ENCODE measurements at places on chromosomes 5 and 9.

GRCh38 chr9:86516564-86516963, 162.4 kb upstream of the TUT7 start:
- DNase-seq = no peak

GRCh38 chr9:4965174-4965821, 19.8 kb upstream of the JAK2 start:
- no peak for DNase-seq

- DNase-seq = no peak
Measured at GRCh38 chr5:61130289-61130688, 32.0 kb downstream of the SMIM15 start.

DNA sequence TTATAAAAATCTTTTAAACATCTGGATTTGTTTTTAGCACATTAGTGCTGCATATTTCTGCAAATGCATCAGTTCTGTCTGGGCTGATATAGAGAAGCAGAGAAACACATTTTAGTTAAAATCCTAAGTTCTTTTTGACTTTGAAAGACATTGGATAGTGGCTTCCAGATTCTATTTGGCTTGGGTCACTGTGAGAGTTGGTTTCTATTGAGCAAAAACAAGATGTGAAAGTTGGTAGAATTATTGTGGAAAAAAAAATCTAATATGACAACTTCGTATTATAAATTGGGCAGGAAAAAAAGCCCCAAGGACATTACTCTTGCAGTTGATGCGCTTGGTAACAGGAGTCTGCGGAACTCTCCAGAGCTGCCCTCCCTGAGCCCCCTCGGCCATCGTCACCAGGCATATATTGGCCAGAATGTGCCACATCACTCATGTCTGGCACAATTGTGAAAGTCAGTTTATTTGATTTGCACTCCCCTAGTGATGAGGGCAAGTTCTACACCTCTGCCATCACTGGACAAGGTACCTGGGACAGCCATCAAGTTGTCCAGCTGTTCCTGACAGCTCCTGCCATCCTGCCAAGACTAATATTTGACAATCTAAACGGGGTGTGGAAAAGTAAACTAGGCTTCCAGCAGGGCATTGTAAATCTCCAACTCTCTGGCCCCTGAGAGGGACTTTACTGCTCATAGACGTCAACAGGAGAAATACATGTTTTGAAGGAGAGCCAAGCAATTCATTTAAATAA, 334.5 kb downstream of the TENT4A start:
- no peak for DNase-seq

DNA sequence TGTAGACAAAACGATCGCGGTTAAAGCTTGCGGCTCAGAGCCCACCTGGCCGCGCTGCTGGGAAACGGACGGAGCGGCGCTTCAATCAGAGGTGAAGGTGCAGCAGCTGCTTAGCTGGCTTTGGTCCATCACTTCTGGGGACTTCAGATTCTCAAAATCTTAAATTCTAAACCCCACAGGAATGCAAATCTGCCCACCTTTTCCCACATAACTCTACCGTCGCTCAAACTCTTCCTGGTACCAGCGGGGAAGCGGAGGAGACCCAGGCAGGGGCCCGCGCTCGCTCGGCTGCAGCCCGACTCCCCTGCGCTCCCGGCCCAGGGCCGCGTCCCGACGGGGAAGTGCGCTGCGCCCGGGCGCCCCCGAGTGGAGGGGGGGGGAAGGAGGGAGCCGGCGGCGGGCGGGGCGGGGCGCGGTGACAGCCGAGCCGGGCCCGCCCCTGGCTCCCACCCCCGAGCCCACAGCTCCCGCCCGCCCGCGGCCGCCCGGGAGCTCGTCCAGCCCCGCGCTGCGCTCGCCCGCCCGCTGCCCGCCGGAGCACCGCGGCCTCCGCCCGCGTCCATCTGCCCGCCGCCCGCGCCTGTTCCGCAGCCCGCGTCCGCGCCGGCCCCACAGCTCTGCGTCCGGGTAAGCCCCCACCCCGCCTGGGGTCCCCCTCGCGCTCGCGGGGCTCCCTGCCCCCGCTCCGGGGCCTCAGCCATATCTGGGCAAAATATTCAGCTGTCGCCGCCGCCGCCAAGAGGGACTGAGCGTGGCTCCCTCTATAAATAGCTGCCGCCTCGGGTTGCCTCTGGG, at the start of gene TMOD1:
TMOD1 (plus strand) TSS at position 490 of the 795 bp plus-strand sequence. CDS start 22,523 bp downstream, outside the sequence.
- no peak for DNase-seq

- no peak for DNase-seq
Measured at GRCh38 chr5:167453246-167454030, 838.0 kb upstream of the WWC1 start.

- no peak for DNase-seq
Measured at GRCh38 chr5:150361301-150361700, 3.8 kb downstream of the TCOF1 start.

DNA sequence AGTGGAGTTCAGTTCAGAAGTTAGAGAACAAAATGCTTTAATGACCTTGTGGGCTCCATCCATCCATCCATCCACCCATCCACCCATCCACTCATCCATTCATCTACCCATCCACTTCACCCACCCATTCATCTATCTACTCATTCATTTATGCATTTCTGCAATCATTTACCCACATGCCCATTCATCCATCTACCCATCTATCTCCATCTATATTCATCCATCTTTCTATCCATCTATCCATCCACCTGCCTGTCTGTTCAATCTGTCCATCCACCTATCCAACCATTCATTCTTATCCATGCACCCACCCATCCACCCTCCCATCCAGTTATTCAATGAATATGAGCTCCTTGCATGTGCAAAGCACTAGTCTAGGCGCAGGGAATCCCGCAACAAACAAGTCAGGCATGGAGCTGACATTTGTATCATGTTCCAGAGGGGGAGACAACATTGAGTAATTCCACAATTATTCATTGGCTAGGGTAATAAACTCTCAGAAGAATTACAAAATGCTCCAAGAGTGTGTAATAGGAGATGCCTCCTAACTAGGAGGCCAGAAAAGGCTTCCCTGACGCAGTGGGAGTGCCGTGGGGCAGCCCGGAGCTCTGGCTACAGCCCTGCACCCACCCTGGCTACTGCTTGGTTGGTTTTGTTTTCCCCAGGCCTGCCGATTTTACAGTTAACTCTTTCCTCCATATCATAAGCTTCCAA, 211.2 kb downstream of the NXNL2 start:
- no peak for DNase-seq

GRCh38 chr9:71822935-71823334, 54.6 kb upstream of the CEMIP2 start:
- no peak for DNase-seq

GRCh38 chr5:9519537-9519936, 26.3 kb downstream of the SEMA5A start:
- DNase-seq = no peak

GRCh38 chr5:123199527-123199926, 110.5 kb downstream of the PRDM6 start:
- no peak for DNase-seq

DNA sequence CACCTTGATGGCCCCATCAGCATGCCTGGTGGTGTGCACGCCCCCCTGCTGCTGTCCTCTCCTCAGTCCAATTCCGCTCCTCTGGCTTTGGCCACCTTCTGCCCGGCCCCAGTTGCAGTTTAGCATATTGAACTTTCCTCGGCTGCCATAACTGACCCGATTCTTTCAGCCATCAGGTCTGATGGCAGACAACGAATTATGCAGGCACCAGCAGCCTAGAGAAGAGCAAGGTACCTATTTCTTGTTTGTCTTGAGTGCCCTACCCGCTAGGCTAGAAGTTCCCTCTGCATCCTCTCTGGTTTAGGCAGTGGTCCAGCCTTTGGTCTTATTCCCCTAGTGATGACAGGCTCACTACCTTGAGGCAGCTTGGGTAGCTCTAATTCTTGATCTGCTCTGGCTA, 43.0 kb upstream of the SLC25A51 start:
- DNase-seq = no peak

GRCh38 chr5:158484150-158484549, 615.6 kb downstream of the EBF1 start:
- DNase-seq = no peak

DNA sequence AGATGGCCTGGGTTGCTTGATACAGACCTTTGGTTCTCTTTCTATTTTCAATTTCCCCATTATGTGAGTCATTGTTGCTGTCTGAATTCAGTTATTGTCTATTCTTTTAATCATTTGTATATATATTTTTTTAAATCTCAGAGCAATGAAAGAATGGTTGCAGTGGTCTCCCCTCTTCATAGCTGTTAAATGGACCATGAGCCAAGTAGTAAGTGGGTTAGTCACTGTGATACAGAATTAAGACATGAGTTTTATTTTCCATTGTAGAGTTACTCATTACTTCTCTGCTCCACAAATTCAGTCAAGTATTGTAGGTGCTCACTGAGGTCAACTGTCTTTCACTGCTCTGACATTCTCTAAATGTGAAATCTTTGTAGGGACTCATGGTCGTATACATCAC, 174.6 kb upstream of the GRAMD2B start:
- no peak for DNase-seq

- no peak for DNase-seq
Measured at GRCh38 chr5:154686490-154686889, 68.7 kb upstream of the LARP1 start.

GRCh38 chr9:38101423-38101822, 32.4 kb upstream of the SHB start:
- no peak for DNase-seq

GRCh38 chr9:35267710-35268109, 105.9 kb downstream of the UNC13B start:
- no peak for DNase-seq

DNA sequence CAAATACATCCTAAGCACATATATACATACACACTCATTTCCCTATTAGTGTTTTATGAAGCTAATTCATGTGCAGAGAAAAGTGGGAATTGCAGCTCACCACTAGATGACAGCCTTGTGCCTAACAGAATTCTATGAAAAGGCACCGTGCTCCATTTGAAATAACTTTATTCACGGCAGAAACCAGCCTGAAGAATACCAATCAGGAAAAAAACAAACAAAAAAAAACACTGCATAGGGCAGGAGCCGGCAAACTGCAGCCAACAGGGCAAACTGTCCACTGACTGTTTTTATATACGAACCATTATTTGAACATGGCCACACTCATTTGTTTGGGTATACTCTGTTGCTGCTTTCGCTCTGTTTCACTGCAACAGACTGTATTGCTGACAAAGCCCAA, 33.6 kb downstream of the ERMP1 start:
- no peak for DNase-seq

GRCh38 chr9:37944671-37945481, 40.9 kb upstream of the SLC25A51 start:
- no peak for DNase-seq

GRCh38 chr9:104386425-104387069, 117.5 kb upstream of the OR13F1 start:
- no peak for DNase-seq

DNA sequence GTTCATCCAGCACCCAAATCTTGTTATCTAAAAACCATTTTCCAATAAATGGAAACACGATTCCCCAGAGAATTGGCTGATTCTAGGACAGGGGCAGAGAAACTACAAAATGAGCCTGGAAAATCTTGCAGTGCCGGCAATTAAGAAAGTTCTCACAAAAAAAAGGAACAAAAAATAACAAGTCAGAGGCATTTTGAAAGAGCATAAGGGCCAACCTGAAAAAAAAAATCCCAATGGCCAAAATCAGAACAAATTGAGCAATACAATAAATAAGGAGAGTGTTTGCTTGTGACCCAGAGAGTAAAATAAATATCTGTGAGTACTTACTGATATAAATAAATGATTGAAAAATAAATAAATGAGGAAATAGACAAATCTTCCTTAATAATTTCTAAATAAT, 55.1 kb upstream of the S1PR3 start:
- DNase-seq = no peak

DNA sequence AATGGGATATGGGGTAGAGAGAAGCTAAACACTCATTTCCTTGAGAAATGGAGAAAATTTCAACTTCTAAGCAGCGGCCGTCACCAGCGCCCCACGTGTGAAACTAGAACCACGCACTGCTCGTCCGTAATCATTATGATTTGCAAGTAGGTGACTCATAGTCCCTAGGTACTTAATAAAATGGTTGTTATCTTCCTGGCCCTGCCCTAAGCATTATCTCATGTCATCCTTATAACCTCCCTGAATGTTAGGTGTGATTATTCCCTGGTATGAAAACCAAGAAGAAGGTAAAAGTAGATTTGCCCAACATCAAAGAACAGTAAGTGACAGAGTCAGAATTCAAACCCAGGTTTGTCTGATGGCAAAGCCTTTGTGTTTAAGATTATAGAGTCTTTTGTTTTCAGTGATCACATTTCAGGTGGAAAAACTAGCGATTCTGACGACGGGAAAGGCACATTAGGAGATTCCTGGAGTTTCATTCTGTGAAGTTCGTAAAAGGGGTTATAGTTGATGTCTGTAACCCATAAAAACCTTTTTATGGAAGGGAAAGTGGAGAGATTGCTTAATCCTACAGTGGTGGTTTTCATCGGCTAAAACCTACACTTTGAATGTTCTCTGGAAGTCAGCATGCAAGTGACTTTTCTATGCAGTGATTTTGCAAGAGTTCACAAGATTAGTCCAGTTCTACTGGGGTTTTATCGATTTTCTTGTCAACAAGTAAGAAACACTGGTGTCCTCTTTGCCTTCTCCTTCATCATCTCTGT, 202.9 kb upstream of the WWC1 start:
- no peak for DNase-seq

All from right forelimb (tissue), 1 donor.